ENCODE measurements at places on chromosomes 4 and X.

DNA sequence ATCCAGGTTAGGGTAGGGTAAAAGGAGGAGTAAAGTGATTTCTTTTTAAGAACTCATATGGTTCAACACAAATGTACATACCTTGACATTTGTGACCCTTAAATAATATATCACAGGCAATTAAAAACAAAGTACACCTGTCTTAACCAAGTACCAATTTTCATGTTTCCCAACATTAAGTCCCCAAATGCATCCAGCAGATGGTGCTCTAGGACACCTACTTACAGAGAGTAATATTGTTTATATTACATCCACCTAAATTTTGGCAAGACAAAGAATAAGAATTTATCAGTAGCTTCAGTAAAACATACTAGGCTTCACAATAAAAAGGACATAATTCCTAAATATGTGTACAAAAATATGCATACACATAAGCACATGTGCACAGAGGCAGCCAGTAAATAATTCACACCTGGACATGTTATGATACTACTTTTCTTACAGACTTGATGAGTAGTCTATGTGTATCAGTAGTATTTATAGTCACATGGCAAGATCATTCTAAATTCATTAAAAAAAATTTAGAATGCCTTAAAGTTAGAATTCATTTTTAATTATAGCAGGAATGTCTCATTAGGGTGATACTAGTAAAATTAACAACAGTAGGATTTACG is 219.7 kb downstream of the DCLK2 start:
- DNase-seq, result no peak

- DNase-seq, result no peak
Measured at GRCh38 chr4:15510961-15511360, 41.3 kb downstream of the CC2D2A start.

DNA sequence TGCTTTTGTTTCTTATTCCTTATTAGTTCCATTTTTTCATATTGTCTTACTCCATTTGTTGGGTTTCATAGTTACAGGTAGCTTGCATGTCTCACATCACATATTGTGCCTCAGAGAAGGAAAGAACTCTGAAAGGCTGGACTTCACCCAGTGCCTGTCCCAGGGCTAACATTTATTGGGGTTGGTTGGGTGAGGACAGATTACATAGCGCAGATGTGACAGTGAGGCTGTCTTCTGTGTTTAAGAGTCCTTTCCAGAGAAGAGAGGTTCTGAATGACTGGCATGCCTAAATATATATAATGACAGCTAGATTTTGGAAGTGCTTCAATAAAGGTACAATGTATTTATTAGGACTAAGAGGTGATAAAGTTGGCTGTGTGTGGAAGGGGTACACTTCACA is 2.7 kb downstream of the ZNF330 start:
- no peak for DNase-seq

- no peak for DNase-seq
Measured at GRCh38 chrX:3717742-3718420, 4.4 kb upstream of the PRKX start.
